ENCODE measurements at places on chromosomes 3 and 15.

DNA sequence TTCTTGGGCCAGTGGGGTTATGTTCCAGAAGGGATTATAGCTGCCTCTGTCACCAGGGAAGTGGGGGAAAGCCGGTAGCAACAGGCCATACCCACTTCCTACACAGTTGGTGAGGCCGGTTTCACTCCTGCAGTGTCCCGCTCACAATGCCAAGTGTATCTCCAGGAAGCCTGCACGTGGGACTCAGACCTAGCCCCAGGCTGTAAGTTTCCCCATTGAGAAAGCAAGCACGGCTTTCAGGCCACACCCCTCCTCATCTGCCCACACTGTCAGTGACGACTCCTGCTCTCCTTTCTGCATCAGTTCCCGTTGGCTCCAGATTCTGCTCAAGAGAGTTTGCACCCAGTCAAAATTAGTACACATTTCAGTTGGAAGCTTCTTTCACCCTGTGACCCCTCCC, 51.6 kb upstream of the CPOX start:
- no peak for DNase-seq

- DNase-seq, result no peak
These were observed 172.3 kb upstream of the GPR149 start for GRCh38 chr3:154602241-154602640.

DNA sequence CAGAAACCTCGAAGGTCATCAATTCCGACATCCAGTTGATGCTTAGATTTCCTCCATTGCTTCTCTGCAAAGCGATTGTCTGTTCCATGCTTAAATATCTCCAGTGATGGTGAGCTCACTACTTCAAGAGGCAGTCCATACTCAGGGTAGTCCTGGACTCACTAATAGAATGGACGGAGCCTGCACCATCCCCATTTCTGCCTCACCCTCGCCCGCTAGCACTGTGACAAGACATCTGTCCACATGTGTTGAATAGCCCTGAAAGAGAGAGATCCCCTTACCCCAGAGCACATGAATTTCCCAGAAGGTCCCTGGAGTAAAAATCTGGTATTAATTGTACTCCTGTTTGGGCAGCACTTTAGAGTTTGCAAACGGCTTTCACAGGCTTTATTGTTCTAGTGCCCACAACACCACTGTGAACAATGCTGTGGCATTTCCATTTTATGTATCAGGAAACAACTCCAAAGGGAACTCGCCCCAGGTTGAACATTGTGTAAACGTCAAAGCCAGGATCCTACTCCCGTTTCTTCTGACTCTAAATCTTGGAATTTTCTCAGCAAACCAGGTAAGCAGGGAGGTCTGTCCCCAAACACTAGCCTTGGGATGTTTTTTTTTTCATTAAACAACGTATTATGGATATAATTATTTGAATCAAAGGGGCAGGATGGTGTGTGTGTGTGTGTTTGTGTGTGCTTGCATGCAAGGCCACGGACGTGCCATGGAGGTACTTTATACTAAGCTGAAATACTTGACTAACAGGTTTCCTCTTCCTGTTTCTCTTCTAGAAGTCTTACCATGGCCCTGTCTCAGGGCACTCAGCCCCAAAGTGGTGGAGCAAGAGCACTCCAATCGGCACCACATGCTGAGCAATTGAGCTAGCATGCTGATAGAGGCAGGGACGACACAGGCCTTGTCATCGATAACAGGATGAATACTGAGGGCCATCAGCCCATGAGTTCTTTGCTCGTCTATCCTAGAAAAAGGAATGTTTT, 198.3 kb downstream of the OPA1 start:
- no peak for DNase-seq

DNA sequence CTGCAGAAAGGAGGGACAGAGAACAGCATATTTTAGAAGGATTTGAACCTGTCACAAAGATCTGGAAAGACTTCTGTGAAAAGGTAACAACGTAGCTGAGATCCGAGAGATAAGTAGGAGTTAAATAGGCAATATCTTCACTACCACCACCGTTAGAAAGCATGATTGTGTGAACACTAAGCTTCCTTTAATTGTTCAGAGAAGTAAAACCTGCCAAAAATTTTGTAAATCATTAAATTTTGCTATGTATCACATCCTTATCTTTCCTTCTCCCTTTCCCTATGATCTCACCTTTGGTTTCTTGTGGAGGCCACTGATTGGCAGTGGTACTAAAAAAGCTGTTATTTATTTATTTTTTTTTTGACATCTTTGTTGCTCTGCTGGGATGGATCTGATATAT, 346.9 kb downstream of the NLGN1 start:
- no peak for DNase-seq

GRCh38 chr15:74235962-74236361, at the start of gene CCDC33:
Gene CCDC33 (plus strand): TSS chr15:74236326. CDS start chr15:74236720, 394 bp downstream.
- no peak for DNase-seq

- DNase-seq, result no peak
These were observed 384.3 kb upstream of the EPHA6 start for GRCh38 chr3:96430079-96430478.

GRCh38 chr3:30520699-30521098, 85.7 kb upstream of the TGFBR2 start:
- no peak for DNase-seq

GRCh38 chr3:120429921-120430361, 20.9 kb downstream of the FSTL1 start:
- DNase-seq, result no peak

- DNase-seq, result no peak
These were observed 235.4 kb downstream of the FHIT start for GRCh38 chr3:61015859-61016258.

GRCh38 chr15:71971905-71972304, 146.0 kb downstream of the MYO9A start:
- DNase-seq, result no peak

DNA sequence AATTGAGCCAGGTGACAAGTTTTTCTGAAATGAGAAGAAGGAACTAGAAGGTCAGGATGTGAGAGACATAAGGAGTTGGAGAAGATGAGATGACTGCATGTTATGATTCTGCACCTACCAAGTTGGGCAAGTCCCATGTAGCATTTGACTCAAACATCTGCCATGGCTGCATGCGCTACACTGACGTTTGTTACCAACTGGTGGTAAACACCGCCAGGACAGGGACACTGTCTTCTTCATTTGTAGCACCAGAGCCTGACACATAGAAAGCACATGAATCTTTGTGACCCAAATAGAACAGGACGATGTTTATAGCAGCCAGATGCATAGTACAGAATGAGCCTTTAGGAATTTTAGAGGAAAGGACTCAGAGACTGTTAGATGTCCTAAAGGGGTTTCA, 236.7 kb downstream of the MYRIP start:
- DNase-seq, result no peak

DNA sequence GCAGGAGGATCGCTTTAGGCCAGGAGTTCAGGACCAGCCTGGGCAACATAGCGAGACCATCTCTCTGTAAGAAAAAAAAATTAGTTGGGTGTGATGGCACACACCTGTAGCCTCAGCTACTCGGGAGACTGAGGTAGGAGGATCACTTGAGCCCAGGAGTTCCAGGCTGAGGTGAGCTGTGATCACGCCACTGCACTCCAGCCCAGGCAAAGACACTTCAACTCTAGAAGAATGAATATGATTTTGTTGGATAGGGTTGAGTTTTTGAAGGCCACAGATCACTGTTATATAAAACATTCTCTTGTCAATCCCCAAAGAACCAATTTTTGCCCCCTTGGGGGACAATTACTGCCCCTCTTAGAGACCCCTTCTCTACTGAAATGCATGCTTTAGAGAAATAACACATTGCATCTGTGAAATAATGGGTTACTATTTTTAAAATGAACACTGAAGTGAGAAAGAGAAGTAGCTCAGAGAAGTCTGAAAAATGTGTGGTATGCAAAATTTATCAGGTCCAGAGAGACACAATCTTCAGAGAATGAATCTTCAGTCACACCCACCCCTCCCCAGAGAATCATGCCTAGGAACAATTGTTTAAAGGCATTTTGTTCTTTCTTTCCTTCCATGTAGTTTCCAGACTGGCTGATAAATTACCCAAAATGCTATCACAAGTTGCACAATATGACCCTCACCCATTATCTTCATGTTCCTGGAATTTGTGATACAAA, 42.7 kb downstream of the METTL6 start:
- no peak for DNase-seq

DNA sequence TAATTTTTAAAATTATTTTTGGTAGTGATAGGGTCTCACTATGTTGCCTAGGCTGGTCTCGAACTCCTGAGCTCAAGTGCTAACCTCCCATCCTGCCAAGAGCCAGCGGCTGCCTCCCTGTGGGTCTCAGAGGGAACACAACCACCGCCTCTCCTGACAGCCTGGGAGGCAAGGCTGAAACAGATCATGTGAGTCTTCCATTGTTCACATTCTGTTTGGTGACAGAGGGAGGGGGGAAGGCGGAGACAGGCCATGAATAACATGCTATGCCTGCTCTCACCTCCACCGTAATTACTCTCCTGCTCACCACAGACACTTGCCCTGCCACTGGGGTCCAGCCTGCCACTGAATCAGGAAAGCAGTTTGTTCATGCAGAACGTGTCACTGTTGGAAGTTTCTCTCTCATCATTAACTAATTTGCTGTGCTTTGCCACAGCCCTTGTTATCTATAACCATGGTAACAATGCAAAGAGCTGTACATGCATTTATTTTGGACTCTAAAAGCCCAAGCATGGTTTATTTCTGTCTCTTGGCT, 78.4 kb upstream of the RASGRF1 start:
- no peak for DNase-seq

DNA sequence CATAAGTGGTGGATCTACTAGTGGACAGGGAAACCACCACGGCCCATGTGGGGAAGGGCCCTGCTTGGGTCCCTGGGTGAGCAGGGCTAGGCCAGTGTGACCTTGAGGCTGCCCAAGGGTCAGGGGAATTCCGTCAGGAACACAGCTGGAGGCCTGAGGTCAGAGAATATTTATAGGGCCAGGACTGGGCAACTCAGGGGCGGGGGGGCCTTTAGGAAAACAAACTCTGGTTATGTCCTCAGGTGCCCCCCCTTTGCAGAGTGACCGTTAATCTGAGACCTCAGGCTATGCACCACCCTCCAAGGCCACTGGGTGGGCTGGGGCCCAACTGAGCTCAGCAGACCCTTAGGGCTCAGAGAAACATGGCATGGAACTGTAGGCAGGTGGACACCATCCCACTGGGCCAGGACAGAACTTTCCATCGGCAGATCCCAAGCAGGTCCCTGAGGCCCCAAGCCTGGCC, 2.5 kb downstream of the TWF2 start:
- DNase-seq, result no peak

GRCh38 chr15:75452865-75453702, 1.6 kb upstream of the SIN3A start:
- no peak for DNase-seq

DNA sequence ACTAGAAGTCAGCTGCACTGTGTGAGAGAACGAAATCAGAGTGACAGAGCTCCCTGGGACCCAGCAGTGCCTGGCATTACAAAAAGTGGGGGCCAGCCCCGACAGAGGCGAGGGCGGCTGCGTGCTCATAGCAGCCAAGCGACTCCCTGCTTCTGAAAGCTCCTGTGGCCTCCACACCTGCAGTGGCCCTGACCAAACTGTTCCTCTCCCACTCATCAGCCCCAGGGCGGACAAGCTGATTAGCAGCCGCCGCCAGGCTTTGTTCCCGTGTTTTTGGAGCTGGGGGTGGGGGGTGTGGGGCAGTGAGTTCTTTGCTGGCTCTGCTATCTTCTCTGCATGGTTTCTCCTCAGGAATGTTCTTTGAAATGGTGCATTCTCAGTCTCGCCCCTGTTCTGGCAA, 58.1 kb downstream of the DGKG start:
- DNase-seq, result no peak

- DNase-seq, result no peak
These were observed 24.9 kb upstream of the GABRA5 start for GRCh38 chr15:26841941-26842340.

DNA sequence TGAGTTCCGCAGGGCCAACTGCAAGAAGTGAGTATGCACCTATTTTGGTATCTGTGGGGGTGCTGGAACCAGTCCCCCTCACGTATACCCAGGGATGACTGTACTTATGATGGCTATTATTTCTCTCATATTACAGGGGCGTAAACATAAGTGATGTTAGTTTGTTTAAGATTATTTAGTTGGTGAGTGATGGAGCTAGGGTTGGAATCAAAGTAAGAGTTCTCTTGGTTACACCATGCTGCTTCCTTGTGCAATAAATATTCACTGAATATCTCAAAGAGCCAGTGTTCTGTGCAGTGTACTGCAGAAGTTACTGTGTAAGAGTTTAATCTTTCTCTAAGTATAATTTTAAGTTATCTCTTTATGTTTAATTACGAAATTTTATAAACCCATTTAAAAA, 12.8 kb upstream of the UTS2B start:
- DNase-seq, result no peak

GRCh38 chr15:31367730-31368344, 41.2 kb downstream of the KLF13 start:
- DNase-seq, result no peak

GRCh38 chr3:188975600-188976314, 196.0 kb upstream of the TPRG1 start:
- no peak for DNase-seq

- DNase-seq, result no peak
These were observed 699.6 kb downstream of the MCTP2 start for GRCh38 chr15:94930960-94931359.

GRCh38 chr3:121463745-121464144, 82.0 kb downstream of the POLQ start:
- no peak for DNase-seq

GRCh38 chr15:40398413-40398873, 7.2 kb upstream of the IVD start:
- no peak for DNase-seq

DNA sequence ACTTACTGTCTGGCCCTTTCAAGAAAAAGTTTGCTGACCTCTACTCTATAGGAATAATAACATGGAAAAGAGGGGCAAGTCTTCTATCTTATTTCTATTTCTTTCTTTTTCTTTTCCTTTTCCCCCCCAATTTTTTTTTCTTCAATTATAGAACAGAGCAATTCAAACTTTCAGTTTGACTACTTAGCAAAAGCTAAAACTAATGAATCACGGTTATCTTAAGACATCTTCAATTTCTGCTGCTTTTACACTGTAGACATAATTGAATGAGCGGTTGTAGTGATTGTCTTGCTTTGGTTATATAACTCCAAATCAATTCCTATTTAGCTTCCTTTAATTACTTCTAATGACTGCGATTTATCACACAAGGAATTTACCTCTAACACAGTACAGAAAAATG, 74.3 kb upstream of the P2RY1 start:
- DNase-seq, result no peak

- no peak for DNase-seq
These were observed 23.6 kb downstream of the TLNRD1 start for GRCh38 chr15:81024265-81024872.

DNA sequence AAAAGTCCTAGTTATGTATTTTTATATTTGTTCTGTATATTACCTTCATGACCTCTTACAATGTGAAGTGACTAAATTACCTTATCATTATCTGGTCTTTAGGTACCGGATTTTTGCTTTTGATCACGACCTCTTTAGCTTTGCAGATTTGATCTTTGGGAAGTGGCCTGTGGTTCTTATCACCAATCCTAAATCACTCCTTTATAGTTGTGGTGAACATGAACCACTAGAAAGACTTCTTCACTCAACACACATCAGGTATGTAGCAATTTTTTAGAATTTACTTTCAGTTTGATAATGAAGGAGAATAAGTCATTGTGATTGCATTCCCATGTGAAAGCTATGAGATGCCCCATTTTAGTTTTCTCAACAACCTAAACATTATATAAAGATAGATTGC, 18.3 kb downstream of the TMEM62 start:
- no peak for DNase-seq

GRCh38 chr3:138849222-138849940, 14.7 kb upstream of the PIK3CB start:
- DNase-seq, result no peak

GRCh38 chr15:95087253-95087609, 855.9 kb downstream of the MCTP2 start:
- DNase-seq, result no peak
